Fibroblast of skin of back (primary cell): ENCODE measurements at places on chromosomes 12 and 14.

DNA sequence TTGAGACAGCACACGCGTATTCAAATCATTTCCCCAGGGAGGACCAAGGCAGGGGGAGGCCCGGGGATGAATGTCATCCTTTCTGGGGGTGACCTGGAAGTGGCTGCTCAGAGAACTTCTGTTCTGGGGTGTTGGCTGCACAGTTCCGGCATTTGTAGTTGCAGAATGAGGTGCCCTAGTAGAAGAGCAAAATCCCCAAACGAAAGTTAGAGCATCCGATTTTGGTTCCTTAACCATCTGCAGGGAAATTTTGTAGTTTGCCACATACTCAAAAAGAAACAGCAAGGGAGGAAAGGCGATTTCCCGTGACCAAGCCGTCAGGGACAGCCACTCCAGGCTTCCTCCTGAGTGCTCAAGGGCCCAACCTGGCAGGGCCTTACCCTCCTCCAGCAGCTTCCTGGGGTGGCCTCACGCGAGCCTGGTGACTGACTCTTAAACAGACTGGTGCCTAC, 13.0 kb upstream of the TRAF3 start:
- DNase-seq, result no peak

DNA sequence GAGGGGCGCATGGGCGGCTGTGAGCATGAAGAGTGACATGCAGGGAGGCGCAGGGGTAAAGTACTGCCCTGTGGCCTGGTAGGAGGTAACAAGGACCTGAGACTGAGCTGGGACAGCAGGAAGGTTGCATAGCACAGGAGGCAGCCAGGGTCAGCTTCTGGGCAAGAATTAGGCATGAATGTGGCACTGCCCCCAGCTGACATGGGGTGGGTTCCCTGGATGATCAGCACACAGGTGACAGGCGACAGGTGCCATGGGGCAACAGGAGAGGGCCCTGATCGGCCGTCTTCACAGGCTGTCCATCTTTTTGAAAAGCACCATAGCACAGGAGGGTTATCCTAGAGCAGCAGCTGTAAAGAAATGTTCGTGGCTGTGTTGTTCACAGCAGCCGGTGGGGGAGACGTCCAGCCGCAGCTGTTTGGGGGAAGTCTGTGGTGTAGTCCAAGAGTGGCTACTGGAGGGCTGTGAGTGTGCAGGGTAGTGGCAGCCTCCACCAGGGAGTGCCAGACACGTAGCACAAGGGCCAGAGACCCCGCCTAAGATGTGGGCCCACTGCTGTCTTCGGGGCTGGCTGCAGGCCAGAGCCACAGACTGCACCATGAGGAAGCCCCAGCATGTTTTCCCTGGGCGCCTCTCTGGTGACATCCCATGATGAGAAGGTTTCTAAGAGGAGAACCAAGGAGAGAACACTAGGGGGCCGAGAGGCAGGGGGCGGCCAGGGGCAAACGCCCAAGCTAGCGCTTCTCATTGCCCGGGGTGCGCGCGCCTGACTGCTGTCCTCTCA, 8.4 kb downstream of the CLBA1 start:
- no peak for DNase-seq

DNA sequence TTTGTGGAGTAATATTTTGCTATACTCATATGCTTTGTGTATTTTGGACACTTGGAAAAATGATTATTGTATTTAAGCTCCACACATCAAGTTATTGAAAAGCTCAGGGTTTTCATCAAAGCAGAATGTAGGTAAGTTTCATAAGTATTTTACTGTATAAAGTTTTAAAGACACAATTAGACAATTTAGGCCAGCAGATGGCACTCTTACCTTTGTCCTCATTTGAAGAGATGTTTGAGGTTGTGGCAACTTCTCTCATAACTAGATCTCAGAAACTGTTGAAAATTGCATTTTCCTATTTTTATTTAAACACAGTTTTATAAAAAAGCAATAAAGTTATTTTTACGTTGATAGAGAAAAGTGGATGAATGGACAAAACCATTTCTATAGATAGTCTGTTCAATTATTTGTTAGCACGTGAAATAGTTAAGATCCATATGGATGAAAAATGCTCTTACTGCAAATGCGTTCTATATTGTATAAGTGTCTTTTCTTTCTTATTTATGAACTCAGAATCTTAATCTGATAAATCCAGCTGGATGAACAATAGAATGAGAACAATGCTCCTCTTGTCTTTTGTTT, 300.0 kb downstream of the AEBP2 start:
- peak; percentile 76 for DNase-seq

DNA sequence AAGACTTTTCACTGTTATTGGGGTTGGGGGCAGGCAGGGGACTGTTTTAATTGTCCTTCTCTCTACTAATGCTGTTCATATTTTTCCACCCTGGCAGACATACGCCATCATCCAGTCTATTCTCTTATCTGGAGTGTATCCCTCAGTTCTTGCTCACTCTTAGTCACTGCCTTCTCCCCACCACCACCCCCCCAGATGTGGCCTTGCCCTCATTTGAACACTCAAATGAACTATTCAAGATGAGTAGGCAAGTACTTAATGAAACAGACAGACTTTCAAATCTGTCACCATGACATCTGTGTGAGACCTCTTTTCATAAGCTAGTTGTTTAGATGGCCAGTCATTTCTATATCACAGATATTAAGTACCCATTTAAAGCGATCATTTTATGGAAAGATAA, 10.1 kb downstream of the NUDT4 start:
- DNase-seq, result peak; percentile 71

- DNase-seq, result peak; percentile 20
These were observed 193.8 kb downstream of the TMTC2 start for GRCh38 chr12:82880442-82880901.

- no peak for DNase-seq
These were observed 1426.9 kb downstream of the AACS start for GRCh38 chr12:126492181-126492580.

GRCh38 chr12:46087916-46088439, 97.6 kb upstream of the SCAF11 start:
- no peak for DNase-seq

- peak; percentile 9 for DNase-seq
These were observed 16.4 kb downstream of the HNF1A start for GRCh38 chr12:120994589-120995337.

GRCh38 chr14:98576463-98576862, 695.5 kb downstream of the BCL11B start:
- DNase-seq, result no peak

DNA sequence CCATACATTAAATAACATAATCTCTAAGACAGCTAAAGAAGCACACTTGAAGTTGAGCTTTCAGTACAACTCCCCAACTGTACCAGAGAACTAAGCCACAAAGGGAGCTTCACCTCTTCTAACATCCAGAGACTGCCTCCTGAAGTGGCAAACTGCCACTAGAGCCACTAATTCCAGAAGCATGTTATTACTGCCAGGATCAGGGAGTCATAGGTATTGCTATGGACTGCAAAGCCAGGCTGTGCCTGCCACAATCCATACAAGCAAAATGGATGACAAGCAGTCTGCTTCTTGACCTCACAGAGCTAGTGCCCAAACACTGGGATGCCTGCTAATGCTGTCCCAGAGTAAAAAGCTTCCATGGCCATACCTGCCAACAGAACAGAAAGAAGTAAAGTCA, 160.1 kb downstream of the STXBP6 start:
- DNase-seq, result no peak

- no peak for DNase-seq
These were observed 35.5 kb downstream of the ANO2 start for GRCh38 chr12:5909560-5909959.

DNA sequence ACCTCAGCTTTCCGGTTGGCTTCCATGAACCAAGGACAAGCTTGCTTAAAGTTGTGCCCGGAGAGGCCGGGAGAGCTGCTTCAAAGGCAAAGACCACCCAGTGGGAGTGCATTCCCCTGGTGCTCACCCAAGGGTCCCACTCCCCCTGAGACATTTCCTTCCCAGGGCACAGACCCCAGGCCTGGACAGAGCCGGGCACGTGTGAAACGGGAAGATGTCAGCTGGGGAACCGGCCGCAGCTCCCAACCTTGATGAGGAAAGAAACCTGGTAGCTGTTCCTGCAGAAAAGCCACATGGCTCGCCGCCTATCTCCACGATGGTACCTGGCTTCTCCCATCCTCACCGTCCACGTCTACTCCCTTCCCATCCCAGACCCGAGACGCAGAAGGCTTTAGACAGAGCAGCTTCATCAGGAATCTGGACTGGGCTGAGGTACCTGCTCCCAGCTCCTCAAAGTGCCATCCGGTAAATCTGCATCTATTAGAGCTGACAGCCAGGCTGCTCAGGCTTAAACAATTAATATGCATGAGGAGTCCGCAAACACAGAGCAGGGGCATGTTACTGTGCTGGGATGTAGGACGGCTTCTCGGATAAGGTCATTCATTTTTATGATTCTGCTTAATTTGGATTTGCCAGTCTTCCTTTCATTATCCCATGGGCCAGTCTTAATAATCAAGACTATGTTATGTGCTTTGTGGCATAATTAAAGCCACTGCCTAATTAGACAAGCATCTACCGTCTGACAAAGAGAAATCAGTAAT, 53.1 kb downstream of the GALNT9 start:
- no peak for DNase-seq

DNA sequence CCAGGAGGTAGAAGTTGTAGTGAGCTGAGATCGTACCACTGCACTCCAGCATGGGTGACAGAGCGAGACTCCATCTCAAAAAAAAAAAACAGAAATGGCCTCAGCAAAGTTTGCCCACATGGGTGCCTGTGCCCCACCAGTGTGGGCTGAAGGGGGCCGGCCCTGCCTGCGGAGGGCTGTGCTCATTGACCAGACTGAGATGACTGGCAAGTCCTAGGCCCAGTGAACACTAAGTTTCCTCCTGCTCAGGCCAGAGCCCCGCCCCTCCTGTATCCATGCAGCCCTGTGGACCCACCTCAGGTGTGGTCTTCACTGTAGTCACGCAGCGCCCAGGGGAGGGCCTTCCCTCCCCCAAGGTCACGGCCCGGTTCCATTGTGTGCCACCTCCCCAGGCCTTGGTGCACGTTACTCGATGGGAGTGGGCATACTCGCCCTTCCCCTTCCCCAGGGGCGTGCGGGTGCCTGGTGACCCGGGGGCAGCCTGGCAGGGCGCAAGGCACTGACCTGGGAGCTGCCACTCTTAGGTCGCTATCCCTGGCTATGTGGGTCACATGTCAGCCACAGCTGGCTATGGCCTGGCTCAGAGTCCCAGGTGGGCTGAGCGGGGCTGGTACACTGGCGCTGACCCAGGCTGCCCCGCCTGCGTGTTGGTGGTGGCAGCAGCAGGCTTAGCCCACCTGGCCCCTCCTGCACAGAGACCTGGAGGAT, 16.1 kb downstream of the INF2 start:
- peak; percentile 28 for DNase-seq

DNA sequence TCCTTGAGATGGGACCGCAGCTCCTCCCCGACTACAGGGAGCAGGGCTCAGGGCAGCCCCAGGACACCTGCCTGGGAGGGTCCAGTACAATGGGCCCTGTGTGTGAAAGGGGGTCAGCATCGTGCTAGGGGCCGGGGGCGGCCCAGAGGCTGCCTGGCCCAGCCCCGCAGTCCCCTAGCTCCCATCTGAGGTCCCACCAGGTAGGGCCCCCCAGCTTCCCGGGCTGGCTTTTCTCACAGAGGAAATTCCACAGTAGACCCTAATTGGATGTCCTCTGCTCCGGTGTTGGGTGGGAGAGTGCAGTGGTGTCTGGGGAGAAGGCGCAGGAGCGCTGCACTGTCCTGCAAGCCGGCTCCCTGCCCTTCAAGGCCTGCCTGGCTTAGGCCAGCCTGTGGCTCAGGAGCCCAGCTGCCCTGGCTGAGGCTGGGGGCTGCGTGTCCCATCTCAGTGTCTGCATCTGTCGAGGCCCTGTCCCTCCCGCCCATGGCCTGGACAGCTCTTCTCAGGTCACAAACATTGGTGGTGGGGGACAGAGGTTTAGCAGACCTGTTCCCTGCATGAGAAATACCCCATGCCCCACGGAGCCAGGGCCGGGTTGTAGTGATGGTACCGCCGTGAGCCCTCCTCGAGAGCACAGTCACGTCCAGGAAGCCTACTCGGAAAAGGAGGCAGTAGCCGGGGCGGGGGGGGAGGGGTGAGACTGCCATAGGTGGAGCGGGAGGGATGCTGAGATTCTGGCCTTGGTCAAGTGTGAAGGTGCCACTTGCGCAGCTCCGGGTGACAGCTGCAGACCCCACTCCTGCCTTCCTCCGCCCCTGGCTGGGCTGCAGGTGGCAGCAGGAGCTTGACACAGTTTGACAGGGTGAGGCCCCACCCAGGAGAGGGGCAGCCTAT, 11.6 kb downstream of the HIP1R start:
- no peak for DNase-seq

- DNase-seq, result no peak
These were observed 67.9 kb downstream of the DPF3 start for GRCh38 chr14:72826039-72826438.

GRCh38 chr14:61553730-61554641, 141.3 kb upstream of the HIF1A start:
- DNase-seq, result peak; percentile 100

- no peak for DNase-seq
These were observed 133.1 kb downstream of the SLC15A4 start for GRCh38 chr12:128690641-128691040.

- DNase-seq, result peak; percentile 38
These were observed 42.6 kb downstream of the TRAF3 start for GRCh38 chr14:102819747-102820330.

DNA sequence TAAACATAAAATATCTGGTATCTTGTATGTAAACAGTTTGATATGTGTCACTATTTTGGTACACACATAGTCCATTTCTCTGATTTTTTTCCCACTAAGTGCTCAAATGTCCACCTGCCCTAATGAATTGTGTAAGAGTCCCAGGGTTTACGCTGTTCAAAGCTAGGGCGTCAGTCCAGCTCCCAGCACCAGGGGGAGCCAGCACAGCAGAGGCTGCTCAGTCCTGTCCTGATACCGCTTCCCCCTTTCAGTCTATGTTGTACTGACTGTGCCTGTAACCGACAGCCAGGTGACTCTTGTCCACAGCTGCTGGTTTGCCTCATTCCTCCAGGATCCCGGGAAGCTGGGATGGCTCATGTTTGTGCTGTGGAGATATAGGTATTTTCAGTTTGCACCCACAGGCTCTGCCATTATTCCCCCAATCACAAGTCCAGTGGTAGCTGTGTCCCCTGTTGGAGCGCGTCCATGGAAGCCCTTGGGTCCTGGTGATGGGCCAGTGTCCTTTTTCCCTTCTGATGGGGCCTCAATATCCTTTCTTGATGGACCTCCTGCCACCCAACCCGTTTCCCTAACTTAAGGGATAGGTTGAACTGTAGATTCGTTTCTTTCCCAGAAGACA, 242.0 kb downstream of the NEDD1 start:
- DNase-seq, result peak; percentile 17

DNA sequence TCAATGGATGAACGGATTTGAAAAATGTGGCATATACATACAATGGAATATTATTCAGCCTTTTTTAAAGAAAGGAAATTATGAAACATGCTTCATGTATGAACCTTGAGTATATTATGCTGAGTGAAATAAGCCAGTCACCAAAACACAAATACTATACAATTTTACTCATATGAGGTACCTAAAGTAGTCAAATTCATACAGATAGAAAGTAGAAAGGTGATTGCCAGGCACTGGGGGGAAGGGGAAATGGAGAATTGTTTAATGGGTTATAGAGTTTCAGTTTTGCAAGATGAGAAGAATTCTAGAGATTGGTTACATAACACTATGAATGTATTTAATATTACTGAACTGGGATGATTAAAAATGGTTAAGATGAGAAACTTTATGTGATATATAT, 171.4 kb downstream of the TMTC3 start:
- no peak for DNase-seq
